ENCODE measurements at places on chromosomes 12 and 14.

DNA sequence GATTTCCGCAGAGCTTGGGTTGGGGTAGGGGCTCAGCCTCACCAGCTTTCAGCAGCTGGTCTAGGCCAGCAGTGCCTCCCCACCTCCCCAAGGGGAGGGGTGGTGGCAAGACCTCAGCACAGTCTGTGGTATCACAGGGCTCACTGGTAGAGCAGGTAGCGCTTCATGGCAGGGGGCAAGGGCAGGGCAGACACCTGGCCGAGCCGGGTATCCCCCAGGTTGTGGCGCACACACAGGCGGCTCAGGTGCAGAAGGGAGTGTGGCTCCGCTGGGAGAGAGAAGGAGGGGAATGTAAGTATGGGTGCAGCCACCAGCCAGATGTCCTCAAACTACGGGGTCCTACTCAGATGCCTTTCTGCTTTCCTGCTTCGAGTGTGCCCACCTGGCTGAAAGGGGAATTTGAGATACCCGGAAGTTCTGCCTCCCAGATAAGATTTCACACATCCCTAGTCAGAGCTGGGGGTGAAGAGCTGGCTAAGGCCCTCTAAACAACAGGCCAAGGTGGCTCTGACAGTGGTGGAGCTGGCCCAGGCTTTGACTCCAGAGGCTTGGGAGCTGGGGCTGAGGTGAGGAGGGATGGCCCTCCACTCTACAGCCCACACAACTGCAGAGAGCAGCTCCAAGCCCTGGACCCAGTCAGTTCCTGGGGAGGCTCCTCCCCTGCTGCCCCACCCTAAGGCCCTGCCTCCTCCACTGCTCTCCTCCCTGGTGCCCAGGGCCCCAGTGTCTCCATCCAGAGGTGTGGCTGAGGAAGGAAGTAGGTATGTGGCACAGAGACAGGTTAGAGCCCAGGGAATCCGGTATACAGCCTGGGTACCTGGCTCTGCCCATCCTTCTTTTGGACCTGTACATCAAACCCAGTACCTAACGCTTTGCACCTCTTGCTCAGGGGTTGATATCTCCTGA, 1.8 kb downstream of the SPSB2 start:
- peaks cover 4% of the 10 kb centered on the region for H3K36me3 ChIP-seq
- no peaks in the 10 kb centered on the region for H3K27me3 ChIP-seq
- H3K4me1 ChIP-seq = peaks cover 36% of the 10 kb centered on the region
- no peak overlapping the region for H3K4me3 ChIP-seq
- peak overlapping the region; percentile 33 for H3K27ac ChIP-seq

- H3K4me3 ChIP-seq = no peak overlapping the region
- no peaks in the 10 kb centered on the region for H3K36me3 ChIP-seq
- no peaks in the 10 kb centered on the region for H3K4me1 ChIP-seq
- no peak overlapping the region for H3K27ac ChIP-seq
- no peak for DNase-seq
- no peaks in the 10 kb centered on the region for H3K27me3 ChIP-seq
Observed at GRCh38 chr14:97027256-97027999, 230.2 kb downstream of the VRK1 start.

DNA sequence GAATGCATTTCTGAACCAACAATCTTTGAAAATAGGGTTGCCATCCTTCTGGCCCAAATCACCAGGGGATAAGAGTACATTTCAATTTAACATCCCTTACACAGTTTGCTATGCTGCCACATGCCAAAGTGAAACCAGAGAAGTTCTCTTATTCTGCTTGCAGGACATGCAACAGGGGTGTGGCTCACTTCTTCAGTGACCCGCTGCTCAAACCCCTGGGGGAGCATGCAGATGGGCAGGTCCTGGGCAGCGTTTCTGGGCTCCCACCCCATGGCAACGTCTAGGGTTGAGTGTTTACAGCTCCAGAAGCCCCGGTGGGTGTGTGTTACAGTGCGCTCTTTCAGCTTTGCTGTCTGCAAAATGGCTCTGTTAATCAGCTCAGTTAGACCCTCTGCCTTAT, 1306.3 kb upstream of the TMEM132C start:
- H3K36me3 ChIP-seq = no peaks in the 10 kb centered on the region
- H3K27me3 ChIP-seq = no peaks in the 10 kb centered on the region
- no peak for DNase-seq
- no peaks in the 10 kb centered on the region for H3K4me1 ChIP-seq
- no peak overlapping the region for H3K4me3 ChIP-seq

- H3K36me3 ChIP-seq = no peaks in the 10 kb centered on the region
- no peak overlapping the region for H3K27ac ChIP-seq
- no peak overlapping the region for H3K4me3 ChIP-seq
- no peaks in the 10 kb centered on the region for H3K27me3 ChIP-seq
- peak; percentile 28 for DNase-seq
Observed at GRCh38 chr12:94435511-94435927, 24.1 kb downstream of the CEP83 start.

GRCh38 chr12:32450768-32451167, 51.4 kb downstream of the FGD4 start:
- H3K4me3 ChIP-seq = no peak overlapping the region
- no peaks in the 10 kb centered on the region for H3K36me3 ChIP-seq
- no peak overlapping the region for H3K27ac ChIP-seq

DNA sequence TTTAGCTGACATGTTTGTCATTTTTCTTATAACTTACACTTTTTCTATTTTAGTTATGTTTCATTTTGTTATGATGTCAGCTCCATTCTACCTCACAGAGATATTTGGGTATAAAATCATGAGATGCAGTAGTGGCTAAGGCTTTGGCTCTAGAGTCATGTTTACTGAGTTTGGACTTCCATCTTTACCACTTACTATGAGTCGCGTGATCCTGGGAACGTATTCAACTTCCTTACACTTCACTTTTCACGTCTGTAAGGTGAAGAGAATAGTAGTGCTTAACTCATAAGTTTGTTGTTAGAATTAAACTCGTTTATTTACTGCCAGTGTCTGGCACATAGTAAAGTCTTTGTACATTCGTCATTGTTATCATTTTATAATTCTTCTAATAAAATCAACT, 126.3 kb downstream of the ERC1 start:
- DNase-seq = no peak
- H3K27me3 ChIP-seq = no peaks in the 10 kb centered on the region
- H3K4me3 ChIP-seq = no peak overlapping the region

DNA sequence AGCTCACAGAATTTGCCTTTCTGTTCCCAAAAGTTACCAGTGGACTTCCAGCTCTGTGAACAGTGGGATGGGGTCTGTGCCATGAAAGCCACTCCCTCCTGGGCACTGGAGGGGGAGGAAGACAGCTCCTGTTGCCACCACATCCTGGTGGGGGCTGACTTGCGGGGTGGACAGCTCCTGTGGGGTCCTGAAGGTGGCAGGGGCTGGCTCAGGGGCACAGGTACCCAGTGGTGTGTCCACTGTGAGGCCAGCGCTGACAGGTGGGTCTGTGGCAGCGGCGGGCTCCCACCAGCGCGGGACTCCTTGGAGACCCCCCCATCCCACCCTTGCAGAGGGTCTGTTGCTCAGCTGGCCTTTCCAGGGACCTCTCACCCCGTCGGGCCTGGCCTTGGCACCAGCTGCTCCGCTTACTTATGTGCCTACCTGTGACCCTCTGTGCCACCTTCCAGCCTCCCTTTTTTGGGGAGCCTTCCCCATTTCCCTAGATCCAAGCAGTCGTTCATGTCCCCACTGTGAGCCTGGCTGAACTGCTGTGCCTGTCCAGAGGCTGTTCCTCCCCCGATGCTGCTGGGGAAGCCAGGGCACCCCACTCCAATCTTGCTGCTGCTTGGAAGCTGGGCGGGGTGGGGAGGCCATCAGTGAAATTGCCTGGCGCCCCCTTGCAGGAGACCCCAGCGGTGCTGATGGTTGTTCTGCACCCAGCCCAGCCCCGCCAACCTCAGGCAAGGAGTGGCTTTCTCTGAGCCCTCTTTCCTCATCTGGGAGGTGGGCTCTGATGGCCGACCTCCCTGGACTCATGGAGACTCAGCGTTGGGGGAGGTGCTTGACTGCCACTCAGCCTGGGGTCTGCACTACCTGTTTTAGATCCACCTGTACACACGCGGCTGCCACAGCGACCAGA, 2.2 kb downstream of the TEDC1 start:
- no peak for DNase-seq
- H3K36me3 ChIP-seq = no peaks in the 10 kb centered on the region
- H3K4me3 ChIP-seq = no peak overlapping the region
- no peak overlapping the region for H3K27ac ChIP-seq
- H3K4me1 ChIP-seq = peaks cover 17% of the 10 kb centered on the region

GRCh38 chr14:68886109-68886434, 93.0 kb downstream of the ACTN1 start:
- no peak overlapping the region for H3K27ac ChIP-seq
- DNase-seq = no peak
- H3K36me3 ChIP-seq = no peaks in the 10 kb centered on the region
- H3K27me3 ChIP-seq = no peaks in the 10 kb centered on the region
- H3K4me1 ChIP-seq = no peaks in the 10 kb centered on the region

DNA sequence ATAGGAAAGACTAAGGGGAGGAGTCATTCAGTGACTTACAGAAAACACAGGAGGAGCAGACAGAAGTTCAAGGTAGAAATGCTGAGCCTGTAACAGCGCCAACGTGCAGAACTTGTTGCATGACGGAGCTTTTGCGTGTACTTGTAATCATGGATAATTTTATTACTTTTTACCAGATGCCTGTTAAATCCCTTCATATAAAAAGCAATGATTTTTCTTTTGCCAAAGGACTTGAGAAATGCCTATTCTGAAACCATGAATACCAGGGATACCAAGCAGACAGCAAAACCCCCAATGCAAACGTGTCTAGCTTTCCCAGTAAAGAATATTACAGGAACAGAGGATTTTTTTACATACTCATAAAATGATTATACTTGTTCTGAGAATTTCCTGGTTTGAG, 163.6 kb upstream of the GSC start:
- H3K4me1 ChIP-seq = no peaks in the 10 kb centered on the region
- H3K27me3 ChIP-seq = no peaks in the 10 kb centered on the region
- DNase-seq = no peak
- H3K36me3 ChIP-seq = no peaks in the 10 kb centered on the region
- H3K27ac ChIP-seq = no peak overlapping the region

- H3K4me3 ChIP-seq = no peak overlapping the region
- H3K36me3 ChIP-seq = no peaks in the 10 kb centered on the region
- no peaks in the 10 kb centered on the region for H3K4me1 ChIP-seq
Observed at GRCh38 chr14:88871429-88871828, 47.0 kb downstream of the TTC8 start.

DNA sequence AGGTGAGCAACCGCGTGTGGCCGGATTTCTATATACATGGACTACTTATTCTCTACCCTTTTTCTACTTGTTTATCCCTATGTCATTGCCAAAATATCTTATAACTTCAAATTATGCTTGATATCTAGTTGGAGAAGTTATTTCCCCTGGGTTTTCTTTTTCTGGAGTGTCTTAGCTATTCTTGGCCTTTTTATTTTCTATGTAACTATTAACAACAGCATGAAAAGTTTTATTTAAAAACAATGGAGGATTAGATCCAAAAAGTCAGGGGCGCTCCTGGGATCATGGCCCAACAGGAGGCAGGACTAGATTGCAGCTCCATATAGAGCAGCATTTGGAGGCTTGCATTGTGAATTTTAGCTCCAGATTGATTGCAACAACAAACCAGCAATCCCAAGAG, 8.6 kb upstream of the STRAP start:
- H3K27ac ChIP-seq = no peak overlapping the region
- DNase-seq = no peak
- H3K4me1 ChIP-seq = no peaks in the 10 kb centered on the region
- no peaks in the 10 kb centered on the region for H3K36me3 ChIP-seq
- no peaks in the 10 kb centered on the region for H3K27me3 ChIP-seq
- H3K4me3 ChIP-seq = no peak overlapping the region

DNA sequence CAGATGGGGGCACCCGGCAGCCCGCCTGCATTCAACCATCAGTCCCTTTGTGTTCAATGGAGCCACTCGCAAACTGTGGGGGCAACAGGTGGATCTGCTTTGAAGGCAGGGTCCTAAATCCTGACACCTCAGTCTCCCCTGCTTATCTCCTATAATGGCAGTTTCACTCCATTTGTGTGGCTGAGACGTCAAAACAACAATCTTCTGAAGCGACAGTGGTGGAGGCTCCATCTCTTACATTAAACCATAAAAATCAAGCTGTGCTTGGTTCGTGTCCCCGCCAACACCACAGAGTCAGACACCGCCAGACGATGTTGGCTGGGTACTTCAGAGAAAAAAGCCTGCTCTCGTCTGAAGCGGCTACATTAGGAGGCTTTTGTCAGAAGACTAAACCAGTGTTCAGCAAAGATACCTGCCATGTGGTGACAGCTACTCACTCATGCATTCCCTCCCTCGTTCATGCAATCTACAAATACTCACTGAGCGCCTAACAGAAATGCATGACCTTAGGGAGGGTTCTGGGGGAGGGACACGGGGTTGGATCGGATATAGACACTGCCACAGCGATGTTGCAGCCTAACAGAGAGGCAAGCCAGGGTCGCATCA, 253.9 kb downstream of the FOXN3 start:
- no peaks in the 10 kb centered on the region for H3K27me3 ChIP-seq
- no peak overlapping the region for H3K4me3 ChIP-seq
- no peak for DNase-seq
- H3K4me1 ChIP-seq = peaks cover 8% of the 10 kb centered on the region
- H3K27ac ChIP-seq = no peak overlapping the region
- H3K36me3 ChIP-seq = no peaks in the 10 kb centered on the region
